Stimulated activated CD4-positive, alpha-beta T cell treated with anti-CD3 and anti-CD28 coated beads, Interleukin-1b, Interleukin-23, amount 100 ng/mL, for 48 hours (primary cell): ENCODE measurements at places on chromosomes 11 and 22.

DNA sequence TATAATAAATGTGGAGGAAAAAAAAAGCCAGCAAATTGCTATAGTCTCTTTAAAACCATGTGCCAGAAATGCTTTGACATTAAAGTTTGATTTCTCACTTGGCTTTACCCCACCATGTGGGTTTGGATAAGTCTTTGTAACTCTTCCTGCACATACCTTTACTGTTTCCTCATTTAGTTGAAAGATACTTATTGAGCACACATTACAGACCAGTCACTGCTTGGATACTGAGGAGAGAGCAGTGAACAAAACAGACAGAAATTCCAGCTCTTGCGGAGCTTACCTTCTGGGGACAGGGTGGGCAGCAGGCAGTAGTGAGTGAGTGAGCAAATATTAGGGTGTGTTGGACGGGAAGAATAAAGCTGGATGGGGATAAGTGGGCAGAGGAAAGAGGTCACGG lies 13.7 kb downstream of the PACS1 start:
- no peak for DNase-seq

- DNase-seq = no peak
Observed at GRCh38 chr11:20310596-20311394, 52.7 kb upstream of the HTATIP2 start.

DNA sequence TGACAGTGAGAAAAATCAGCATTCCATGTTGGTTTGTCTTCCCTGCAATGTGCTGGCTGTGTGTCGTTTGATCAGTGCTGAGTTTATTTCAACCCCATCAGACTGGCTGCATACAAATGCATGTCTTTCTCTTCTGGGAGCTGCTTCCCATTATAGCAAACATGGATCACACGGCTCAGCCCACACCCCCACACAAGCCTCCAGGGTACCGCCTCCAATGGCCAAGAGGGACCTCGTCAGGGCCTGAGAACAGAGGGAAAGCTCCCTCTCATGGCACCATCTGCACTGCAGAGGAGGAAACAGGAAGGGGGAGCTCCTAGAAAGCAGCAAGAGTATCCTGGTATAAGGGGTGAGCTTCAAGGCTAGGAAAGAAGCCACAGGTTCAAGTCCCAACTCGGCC lies 214.2 kb downstream of the LARGE1 start:
- no peak for DNase-seq

GRCh38 chr22:48636746-48637145 lies 1190.9 kb downstream of the BRD1 start:
- DNase-seq = no peak

DNA sequence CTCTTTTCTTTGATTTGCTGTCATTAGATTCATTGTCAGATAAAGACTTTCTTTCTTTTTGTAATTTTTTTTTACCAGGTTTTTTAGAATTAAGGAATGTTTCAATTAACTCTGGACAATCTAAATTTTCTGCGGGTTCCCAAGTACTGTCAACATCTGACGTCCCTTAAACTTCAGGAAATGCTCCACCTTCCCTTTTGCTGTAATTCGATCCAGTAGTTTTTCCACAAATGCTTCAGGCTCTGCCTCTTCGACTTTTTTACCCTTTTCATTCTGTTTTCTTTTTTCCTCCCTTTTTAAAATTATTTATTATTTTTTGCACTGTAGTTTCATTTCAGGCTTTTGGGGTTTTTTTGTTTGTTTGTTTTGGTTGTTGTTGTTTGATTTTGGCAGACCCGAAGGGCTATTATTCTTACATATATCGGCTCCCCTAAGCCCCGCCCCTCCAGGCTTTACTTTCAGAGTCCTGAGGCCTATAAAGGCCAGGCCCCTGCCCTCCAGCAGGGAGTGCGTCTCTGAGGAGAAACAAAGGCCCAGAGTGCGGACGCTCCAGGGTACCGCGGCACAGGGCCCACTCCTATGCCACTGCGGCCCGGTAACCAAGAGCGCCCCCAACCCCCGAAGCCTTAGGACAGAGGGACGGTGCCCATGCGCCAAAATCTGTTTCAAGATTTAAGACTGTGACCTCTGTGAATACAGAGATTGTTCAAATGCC lies 116.4 kb downstream of the TYR start:
- DNase-seq = no peak

GRCh38 chr11:108495326-108495725 lies 2.9 kb downstream of the POGLUT3 start:
- DNase-seq = no peak

- no peak for DNase-seq
Observed at GRCh38 chr22:43255299-43255698, 68.4 kb upstream of the TTLL12 start.

GRCh38 chr11:67463680-67464410 lies 5.2 kb downstream of the TMEM134 start:
- DNase-seq = no peak

GRCh38 chr22:49738006-49738405 lies 89.7 kb downstream of the BRD1 start:
- DNase-seq = no peak

DNA sequence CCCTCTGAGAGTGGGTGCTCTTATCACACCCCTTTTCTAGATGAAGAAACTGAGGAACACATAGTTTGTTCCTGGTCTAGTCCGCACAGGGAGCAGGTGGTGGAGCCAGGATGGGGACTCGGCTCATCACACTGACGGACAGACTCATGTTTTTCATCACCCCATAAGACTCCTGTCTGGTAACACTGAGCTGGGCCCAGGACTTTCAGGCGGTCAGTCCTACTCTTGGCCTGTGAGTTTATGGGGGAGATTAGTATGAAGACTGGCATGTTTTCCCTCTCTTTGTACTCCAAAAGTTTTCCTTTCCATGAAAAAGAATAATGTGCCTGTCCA lies 160.8 kb downstream of the LDLRAD3 start:
- no peak for DNase-seq

DNA sequence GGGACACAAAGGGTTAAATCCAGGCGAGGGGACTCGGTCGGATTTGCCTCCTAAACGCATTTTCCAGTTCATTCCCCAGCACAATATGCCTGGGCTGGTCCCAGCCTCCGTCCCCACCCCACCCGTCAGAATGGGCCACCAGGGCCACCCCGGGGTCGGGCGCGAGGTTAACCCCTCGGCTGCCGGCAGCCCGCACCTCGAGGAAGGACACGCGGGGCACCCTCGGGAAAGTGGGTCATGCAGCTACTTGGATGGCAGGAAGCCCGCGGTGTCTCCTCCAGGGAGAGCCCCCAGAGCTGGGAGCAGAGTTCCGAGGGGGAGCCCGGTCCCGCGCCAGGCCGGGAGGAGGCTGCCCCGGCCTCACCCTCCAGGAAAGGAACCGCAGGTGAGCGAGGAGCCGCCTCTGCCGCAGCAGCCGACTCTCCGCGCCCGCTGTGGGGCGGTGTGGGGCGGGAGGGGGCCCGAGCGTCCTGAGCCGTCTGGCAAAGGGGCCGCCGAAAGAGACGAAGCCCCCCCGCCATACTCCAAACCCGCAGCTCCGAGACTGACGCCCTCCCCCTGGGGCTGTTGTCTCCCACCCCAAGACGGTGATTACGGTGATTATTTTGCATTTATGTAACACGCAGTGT lies 1.4 kb downstream of the NECTIN1 start:
- DNase-seq = no peak

DNA sequence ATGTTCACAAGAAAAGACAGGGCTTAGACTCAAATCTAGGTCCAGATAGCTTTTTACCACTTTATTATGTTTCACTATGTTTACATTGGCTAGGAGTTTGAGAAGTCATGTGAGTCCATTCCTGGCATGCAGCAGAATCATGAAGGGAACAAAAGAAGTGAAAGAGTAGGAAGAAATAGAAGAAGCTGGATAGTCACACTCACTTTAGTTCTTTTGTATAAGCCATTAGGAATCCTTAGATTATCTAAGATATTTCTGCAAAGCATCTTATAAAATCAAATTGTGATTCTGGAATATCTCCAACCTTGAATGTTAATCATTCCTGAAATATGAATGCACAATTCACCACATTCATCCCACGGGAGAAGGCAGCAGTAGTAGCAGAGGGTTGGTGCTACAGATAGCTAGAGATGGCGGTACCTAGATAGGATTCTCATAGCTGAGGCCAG lies 31.9 kb downstream of the MAML2 start:
- no peak for DNase-seq

DNA sequence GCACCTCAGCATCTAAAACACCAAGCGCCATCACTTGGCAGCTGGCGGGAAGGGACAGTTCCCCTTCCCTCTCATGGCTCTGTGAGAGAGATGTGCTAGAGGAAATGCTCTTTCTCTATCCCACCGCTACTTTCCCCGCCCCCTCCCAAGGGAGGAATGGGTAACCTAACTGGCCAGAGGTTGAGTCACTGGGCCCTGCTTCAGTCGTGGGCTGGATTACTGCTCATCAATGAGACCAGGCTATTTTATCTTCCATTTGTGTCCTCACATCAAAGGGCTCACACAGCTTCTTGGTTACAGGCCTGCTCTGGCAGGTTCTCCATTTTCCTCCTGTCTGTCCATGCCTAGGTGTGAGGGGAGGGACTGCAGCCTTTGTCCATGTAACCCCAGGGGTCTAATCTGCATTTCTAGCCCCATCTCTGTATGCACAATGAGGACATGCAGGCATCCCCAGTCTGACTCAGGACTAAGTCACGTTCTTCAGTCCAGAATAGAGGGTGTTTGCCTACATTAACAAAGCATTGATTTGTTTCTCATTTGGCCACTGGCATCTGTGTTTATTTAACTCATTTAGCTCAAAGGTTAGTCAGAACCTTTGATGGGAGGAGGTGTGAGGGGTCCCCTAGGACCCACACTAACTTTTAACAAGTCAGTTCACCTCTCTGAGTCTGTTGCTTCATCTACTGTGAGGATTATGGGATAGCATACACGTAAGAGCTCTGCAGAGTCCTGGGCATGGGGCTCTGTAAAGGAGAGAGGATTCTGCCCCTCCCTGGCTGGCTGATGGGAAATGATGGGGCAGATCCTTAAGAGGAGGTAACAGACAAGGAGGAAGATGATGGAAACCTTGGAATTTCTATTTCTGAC lies 99.1 kb downstream of the XRRA1 start:
- no peak for DNase-seq

DNA sequence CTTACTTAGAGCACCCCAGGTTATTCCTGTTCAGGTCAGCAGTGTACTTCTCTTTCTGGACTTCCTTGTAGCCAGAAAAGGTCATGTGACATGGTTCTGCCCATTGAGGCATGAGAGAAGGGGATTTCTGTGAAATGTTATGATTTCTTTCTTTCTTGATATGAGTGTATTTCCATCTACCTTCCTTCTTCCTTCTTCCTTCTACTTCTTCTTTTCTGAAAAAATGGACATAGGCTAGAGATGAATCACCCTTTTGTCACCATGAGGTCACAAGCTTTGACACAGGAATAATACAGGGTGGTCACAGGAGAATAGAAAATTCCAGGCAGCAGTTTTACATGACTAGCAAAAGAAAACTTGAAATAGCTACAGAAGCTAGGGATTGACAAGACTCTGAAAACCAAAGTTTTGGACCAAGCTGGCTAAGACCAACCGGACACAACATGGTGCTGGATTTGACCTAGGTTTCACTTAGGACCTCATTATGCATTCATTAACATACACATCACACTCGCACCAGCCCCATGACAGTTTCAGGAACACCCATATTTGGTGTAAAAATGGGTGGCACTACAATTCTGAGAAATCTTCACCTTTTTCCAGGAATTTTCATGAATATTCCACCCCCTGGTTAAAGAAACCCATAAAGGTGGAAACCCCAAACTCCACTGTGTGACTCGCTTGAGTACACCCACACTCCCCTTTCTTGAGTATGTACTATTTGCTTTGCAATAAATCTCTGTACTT lies 21.2 kb upstream of the MAP6 start:
- DNase-seq = no peak

DNA sequence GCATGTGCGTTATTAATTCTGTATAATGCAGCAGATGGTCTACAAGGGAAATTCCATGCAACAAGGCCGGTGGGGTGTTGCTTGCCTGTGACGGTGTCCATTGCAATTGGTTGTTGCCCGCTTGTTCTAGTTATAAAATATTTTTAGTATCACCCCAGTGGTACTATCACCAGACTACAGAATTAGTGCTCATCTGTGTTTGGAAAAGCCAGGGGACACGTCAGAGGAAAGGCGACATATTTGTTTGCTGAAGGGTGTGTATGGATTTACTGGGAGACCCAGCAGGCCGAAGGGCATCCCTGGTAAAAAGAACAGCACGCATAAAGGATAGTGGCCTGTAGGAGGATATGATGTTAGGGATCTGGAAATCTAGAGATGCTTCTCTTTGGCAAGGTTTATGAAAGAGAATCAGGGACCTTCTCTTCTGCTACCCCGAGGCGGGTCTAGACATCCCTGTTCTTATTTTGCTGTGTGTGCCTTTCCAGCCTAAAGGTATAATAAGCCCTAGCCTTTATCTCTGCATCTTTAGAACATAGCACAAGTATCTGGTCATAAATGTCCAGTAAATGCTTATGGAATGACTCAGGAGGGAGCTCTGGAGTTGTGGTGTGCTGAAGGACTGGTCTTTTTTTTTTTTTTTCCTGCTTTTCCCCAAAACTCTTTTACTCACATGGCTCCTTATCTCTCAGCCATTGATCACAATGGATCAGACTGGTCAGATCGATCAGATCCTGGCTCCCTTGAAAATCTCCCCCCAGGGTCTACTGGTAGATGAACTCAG lies 90.9 kb downstream of the LDLRAD3 start:
- no peak for DNase-seq

DNA sequence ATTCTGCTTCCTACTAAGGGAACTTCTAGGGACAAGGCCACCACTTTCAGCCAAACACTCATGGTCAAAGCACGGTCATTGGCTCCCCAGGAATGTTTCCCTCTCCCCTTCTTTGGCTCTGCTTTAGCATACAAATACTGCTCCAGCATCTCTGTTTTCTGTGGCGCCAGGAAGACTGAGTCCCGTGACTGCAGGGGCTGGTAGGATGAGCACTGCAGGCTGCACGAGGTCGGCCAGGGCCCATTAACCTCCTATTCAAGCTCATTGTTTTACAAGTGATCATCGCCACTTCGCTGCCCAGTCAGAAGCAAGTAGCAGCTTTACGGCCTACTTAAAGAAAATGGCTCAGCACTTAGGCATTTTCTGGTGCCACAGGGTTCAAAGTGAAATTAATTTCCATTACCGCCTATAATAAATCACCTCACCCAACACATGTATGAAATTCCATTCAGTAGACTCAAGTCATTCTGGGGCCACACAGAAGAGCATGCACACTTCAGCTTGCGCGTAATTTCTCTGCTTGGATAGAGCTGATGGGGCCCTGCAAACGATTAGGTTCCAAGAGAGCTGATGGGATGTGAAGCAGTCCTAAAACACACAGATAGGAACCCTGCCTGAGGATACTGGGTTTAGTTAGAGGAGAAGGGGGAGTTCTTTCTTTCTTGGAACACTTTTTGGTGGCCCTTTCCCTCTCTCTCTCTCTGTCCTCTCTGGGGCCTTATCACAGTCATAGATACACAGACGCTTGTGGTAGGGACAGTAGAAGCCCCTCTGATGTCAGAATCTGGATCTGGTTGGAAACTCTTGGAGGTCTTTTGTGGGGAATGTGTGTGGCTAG lies 173.7 kb downstream of the KIF18A start:
- DNase-seq = no peak
